Breast epithelium (tissue), 4 donors: ENCODE measurements at places on chromosomes 12 and 14. TPM values are rescaled to one million over a fixed set of nuclear protein-coding genes. Genes with fewer than 3 reads are reported as not detected.

DNA sequence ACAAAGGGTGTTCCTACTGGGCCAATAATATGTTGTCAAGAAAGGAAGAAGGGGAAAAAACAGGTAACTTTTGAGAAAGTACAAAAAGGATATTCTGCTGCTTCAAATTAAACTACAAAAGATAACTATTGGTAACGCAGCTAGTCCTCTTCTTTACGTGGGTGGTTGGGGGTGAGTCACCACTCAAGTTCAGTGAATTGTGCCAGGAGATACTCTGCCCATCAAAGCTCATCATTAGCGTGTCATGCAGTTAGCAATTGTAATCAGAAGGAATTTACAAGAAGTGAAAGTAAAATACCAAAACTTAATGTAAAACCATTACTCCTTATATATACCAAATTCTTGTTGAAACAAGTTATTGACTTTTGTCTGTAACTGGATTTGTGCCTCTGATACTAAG is 342.0 kb downstream of the NPAS3 start:
- DNase-seq = no peak
- H3K4me3 ChIP-seq = no peak overlapping the region
- no peaks in the 10 kb centered on the region for H3K36me3 ChIP-seq
- no peak overlapping the region for H3K27ac ChIP-seq
- no peaks in the 10 kb centered on the region for H3K4me1 ChIP-seq
- no peaks in the 10 kb centered on the region for H3K27me3 ChIP-seq

GRCh38 chr12:20751046-20751445 is 55.9 kb downstream of the SLCO1C1 start:
- H3K27ac ChIP-seq = no peak overlapping the region
- no peak overlapping the region for H3K4me3 ChIP-seq
- no peaks in the 10 kb centered on the region for H3K27me3 ChIP-seq
- DNase-seq = no peak
- no peaks in the 10 kb centered on the region for H3K4me1 ChIP-seq

GRCh38 chr12:110269622-110270124 is 11.4 kb upstream of the ATP2A2 start:
- H3K4me1 ChIP-seq = no peaks in the 10 kb centered on the region
- no peaks in the 10 kb centered on the region for H3K27me3 ChIP-seq
- DNase-seq = no peak
- peak overlapping the region; percentile 61 for H3K27ac ChIP-seq
- peak overlapping the region; percentile 33 for H3K4me3 ChIP-seq

- H3K36me3 ChIP-seq = no peaks in the 10 kb centered on the region
- no peaks in the 10 kb centered on the region for H3K4me1 ChIP-seq
- H3K4me3 ChIP-seq = no peak overlapping the region
- no peaks in the 10 kb centered on the region for H3K27me3 ChIP-seq
Observed at GRCh38 chr12:19850346-19851065, 411.2 kb downstream of the AEBP2 start.

GRCh38 chr12:127237151-127237550 is 1029.8 kb upstream of the TMEM132C start:
- H3K4me1 ChIP-seq = no peaks in the 10 kb centered on the region
- no peaks in the 10 kb centered on the region for H3K27me3 ChIP-seq
- no peak overlapping the region for H3K4me3 ChIP-seq
- H3K36me3 ChIP-seq = no peaks in the 10 kb centered on the region
- no peak for DNase-seq

DNA sequence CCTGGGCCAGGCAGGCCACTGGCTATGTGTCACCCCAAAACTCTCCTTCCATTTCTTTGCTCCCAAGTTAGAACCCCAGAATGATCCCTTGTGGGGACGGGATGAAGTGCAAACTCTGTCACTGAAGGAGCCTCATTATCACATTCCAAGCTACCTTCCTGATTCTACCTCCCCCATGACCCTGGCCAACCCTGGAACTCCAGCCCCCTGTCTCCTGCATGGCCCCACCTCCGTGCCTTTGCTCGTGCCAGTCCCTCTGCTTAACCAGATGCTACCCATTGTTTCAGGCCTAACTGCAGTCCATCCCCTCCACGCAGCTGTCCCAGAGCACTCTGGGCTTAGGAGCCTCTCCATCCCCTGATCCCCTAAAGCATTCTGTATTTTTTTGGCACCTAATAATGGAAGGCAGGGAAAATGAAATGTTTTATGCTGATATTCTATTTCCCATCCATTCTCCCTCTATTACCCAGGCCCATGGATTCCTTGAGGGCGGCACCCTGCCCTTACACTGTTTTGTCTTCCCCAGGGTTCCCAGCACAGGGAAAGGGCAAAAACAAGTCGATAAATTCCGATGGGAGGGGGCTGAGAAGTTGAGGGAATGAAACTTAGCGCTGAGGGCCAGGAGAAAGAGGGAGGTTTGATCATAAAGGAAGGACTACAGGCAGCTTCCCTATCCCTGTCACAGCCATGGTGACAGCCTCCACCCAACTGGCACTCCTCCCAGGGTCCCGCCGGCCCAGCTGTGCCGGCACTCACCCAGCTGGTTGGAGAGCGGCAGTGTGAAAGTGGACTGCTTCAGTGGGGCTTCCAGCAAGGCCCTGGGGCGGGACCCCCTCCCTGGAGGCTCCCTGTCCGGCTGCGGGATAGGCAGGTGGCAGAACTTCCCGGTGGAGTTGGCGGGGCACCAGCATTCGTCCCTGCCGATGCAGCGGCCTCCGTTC is 58.1 kb downstream of the ISCA2 start:
- H3K4me3 ChIP-seq = peak overlapping the region; percentile 15
- DNase-seq = no peak
- H3K27me3 ChIP-seq = no peaks in the 10 kb centered on the region
- peak overlapping the region; percentile 77 for H3K27ac ChIP-seq
- peaks cover 9% of the 10 kb centered on the region for H3K4me1 ChIP-seq
- no peaks in the 10 kb centered on the region for H3K36me3 ChIP-seq

DNA sequence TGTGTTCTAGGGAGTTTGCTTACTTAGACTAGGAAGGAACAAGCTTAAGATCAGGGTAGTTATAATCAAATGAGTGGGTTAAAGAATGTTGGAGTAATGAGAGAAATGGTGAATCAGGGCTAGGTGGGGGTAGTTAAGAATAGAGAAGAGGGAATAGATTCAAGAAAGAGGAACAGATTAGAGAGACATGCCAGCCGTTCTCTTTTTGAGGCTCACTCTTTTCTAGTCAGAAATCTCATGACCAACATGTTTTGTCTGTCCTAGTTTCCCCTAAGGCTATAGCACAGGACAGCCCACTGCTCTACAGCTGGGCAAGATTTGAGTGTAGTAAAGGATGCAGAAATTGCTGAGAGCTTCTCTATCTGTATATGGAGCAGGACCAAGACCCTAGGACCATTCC is 258.4 kb downstream of the AKAP6 start:
- DNase-seq = no peak
- H3K4me3 ChIP-seq = no peak overlapping the region
- no peaks in the 10 kb centered on the region for H3K36me3 ChIP-seq
- no peak overlapping the region for H3K27ac ChIP-seq

DNA sequence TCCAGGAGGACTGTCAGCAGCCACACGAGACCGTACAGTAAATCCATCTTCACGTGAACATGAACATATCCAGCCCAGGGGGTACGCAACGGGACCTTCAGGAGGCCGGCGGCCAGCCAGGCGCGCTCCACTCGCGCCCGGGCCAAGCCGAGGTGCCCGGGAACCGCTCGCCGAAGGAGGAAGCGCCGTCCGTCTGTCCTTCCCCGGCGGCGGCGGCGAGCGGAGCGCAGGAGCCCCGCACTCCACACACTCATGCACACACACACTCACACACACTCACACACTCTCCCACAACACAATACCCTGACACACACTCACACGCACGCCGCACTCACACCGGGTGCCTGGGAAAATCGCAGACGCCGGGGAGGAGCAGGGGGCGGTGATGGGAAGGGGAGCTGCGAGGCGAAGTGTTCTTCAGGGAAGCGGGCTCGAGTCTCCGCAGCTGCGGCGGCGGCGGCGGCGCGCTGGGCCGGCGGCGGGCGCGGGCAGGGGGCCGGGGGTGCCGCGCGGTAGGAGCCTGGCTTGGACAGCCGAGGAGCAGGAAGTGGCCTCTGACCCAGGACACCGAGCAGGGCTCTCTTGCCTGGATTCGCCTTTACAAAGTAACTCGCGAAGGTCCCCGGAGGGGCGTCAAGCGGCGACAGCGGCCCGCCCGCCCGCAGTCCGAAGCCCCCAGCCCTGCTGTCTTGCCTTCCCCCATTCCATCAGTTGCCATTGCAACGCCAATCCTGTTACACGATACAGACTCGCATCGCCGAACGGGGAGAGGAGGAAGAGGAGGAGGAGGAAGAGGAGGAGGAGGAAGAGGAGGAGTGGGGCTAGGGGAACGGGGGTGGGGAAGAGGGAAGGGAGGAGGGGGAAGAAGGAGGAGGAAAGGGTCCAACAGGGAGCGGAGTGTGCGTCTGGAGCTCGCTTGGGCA is 601 bp downstream of the MDGA2 start:
- no peaks in the 10 kb centered on the region for H3K36me3 ChIP-seq
- H3K27ac ChIP-seq = no peak overlapping the region
- DNase-seq = no peak

DNA sequence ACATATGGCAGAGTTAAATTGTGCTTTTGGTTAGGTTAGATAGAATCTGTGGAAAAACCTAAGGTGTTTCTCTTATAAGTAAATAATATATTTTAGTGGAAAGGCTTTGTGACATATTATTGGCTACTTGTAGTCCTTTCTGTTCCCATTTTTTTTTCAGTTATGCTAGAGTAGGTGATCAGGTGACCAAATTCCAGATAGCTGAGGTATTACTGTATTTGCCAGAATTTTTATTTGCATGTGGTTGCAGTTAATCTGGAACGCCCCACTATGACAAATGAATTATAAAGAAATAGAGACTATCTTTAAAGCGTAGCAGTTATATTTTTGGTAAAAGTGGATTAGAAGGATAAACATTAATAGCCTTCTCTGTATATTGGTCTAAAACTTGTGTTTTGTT is 52.0 kb downstream of the ARHGAP5 start:
- H3K4me3 ChIP-seq = no peak overlapping the region
- H3K27ac ChIP-seq = no peak overlapping the region
- H3K27me3 ChIP-seq = no peaks in the 10 kb centered on the region
- peaks cover 5% of the 10 kb centered on the region for H3K4me1 ChIP-seq
- no peaks in the 10 kb centered on the region for H3K36me3 ChIP-seq

- no peaks in the 10 kb centered on the region for H3K36me3 ChIP-seq
- no peak overlapping the region for H3K27ac ChIP-seq
- H3K27me3 ChIP-seq = no peaks in the 10 kb centered on the region
- DNase-seq = no peak
Observed at GRCh38 chr12:14402697-14403096, 37.2 kb downstream of the ATF7IP start.

DNA sequence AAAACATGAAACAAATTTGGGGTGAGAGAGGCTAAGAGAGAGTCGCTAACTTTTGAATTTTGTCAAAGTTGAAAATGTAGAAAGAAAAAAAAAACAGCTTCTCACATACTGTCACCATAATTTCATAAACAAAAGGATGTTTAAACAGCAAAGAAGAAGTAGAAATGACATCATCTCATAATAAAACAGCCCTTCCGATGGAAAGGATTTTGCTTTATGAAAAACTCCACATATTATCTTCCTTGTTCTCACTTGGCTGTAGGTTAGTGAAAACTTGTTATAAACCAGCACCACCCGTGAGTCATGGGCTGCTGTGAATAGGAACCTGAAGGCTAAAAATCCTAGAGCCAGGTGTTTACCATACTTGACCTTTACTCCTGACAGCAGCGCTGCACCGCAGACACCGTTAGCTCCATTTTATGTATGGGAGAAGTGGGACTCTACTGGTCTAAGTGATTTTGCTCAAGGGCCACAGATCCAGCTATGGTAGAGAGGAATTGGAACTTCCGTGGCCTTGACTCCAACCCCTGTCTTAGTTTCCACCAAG is 63.0 kb upstream of the VRK1 start:
- no peak overlapping the region for H3K4me3 ChIP-seq
- no peak overlapping the region for H3K27ac ChIP-seq
- no peaks in the 10 kb centered on the region for H3K36me3 ChIP-seq
- no peaks in the 10 kb centered on the region for H3K4me1 ChIP-seq

DNA sequence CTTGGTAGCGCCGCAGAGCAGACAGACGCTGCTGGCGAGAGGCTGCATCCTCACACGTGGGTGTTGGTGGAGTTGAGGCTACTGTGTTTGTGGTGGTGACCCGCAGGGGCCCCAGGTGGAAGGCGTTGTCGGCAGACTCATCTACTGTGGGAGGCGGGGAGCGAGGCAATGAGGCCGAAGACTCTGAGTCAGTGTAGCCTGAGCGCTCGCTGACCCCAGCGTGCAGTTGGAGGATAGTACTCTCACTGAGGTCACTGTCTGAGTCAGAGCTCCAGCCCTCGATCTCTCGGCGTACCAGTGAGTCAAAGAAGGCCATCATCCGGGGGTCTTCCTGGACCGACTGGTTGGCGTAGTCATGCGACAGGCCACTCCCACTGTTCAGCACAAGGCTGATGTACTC is 76.0 kb upstream of the ACTN1 start:
- H3K4me3 ChIP-seq = no peak overlapping the region
- H3K27me3 ChIP-seq = no peaks in the 10 kb centered on the region
- no peak for DNase-seq
- H3K27ac ChIP-seq = no peak overlapping the region
- H3K36me3 ChIP-seq = no peaks in the 10 kb centered on the region

DNA sequence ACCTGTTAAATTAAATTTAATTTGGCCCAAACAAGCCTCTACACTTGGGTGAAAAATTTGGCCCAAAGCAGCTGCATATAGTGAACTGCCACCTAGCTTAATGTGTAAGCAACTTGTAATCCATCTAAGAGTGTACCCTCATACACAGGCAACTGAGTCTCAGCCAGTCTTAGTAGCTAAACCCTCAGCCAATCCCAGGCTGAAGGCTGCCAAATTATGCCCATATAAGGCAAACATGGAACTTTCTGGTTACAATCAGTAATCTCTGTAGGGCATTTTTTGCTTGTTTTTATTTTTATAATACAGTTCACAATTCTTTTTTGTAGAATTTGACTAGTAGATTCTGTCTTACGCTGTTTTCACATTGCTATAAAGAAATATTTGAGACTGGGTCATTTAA is 958.7 kb downstream of the FSCB start:
- H3K27me3 ChIP-seq = no peaks in the 10 kb centered on the region
- H3K27ac ChIP-seq = no peak overlapping the region
- DNase-seq = no peak

GRCh38 chr14:73606271-73606670 is 6.0 kb upstream of the ACOT6 start:
- no peaks in the 10 kb centered on the region for H3K4me1 ChIP-seq
- no peak for DNase-seq
- no peak overlapping the region for H3K27ac ChIP-seq
- H3K4me3 ChIP-seq = no peak overlapping the region
- H3K27me3 ChIP-seq = no peaks in the 10 kb centered on the region

SERPINA9 gene
- not detected for total RNA-seq

C12orf50 gene
- total RNA-seq = not detected

BBOF1 gene
- total RNA-seq = 10.6 TPM

SLC8A3 gene
- total RNA-seq = not detected

REP15 gene
- 0.64 TPM for total RNA-seq

MYF5 gene
- not detected for total RNA-seq

FAM222A gene
- total RNA-seq = 7.3 TPM

TAS2R10 gene
- 1.3 TPM for total RNA-seq

SIX6 gene
- not detected for total RNA-seq

IL22 gene
- total RNA-seq = not detected

KRT83 gene
- not detected for total RNA-seq

SYT10 gene
- not detected for total RNA-seq
